ENCODE measurements at places on chromosomes 6 and 20. TPM values are rescaled to one million over a fixed set of nuclear protein-coding genes. Genes with fewer than 3 reads are reported as not detected.

DNA sequence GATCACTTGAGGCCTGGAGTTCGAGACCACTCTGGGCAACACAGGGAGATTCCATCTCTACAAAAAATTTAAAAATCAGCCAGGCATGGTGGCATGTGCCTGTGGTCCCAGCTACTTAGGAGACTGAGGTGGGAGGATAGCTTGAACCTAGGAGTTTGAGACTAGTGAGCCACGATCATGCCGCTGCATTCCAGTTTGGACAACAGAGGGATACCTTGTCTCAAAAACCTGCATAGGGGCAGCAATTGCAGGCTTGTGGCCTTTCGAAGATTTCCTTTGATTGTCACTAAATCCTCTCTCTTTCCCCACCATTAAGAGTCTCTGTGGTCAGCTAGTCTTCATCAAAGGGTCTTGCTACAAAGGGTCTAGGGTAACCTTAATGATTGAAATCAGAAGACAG is 60.3 kb downstream of the UTRN start:
- H3K4me1 ChIP-seq, result peaks cover 100% of the 10 kb centered on the region
- H3K27ac ChIP-seq, result peak overlapping the region; percentile 89
- H3K36me3 ChIP-seq, result peaks cover 11% of the 10 kb centered on the region
- no peaks in the 10 kb centered on the region for H3K27me3 ChIP-seq
- H3K4me3 ChIP-seq, result peak overlapping the region; percentile 50

Gene TMEM244
- polyA plus RNA-seq, result not detected

Gene HMGCLL1
- not detected for polyA plus RNA-seq

- H3K27ac ChIP-seq, result no peak overlapping the region
- H3K27me3 ChIP-seq, result no peaks in the 10 kb centered on the region
- no peak for DNase-seq
Measured at GRCh38 chr20:38173237-38174156, 8.4 kb upstream of the TGM2 start.

DNA sequence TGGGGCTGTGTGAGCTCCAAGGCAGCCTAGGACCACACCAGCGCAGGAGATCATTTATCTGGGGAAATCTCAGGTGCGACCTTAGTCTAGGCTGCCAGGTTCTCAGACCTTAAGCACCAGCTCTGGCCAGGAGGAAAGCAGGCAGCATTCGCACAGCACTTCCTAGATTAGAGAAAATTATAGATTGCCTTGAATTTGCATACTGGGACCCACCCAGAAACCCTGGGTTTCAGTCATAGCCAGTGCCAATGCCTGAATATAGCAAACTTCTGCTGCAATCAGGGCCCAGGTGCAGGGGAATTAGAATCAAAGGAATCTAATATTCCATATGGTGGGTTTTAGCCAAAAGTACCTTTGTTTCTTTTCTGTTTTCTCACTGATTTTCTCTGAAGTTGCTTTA is 204.3 kb upstream of the CST7 start:
- H3K27ac ChIP-seq, result no peak overlapping the region
- H3K27me3 ChIP-seq, result no peaks in the 10 kb centered on the region
- H3K4me3 ChIP-seq, result no peak overlapping the region
- no peaks in the 10 kb centered on the region for H3K36me3 ChIP-seq
- DNase-seq, result no peak
- peaks cover 2% of the 10 kb centered on the region for H3K4me1 ChIP-seq

GRCh38 chr6:45650524-45651135 is 272.9 kb upstream of the SUPT3H start:
- H3K27me3 ChIP-seq, result peaks cover 7% of the 10 kb centered on the region
- no peak for DNase-seq
- H3K4me1 ChIP-seq, result no peaks in the 10 kb centered on the region
- no peaks in the 10 kb centered on the region for H3K36me3 ChIP-seq
- H3K27ac ChIP-seq, result no peak overlapping the region

DNA sequence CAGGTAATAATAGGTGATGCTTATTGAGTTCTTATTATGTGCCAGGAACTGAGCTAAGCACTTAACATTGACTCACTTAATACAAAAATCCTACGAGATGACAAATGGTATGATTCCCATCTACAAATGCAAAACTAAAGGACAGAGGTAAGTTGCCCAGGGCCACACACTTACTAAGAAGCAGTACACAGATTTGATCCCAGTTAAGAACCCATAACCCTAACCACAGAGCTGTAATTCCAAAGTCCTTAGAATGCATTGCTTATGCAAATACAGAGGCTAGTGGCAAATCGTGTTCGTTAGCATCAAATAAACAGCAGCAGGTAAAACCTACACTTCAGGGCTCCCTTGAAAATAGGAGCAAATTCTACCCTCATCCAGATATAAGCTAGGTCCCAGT is 104.0 kb downstream of the SASH1 start:
- H3K4me1 ChIP-seq, result peaks cover 14% of the 10 kb centered on the region
- DNase-seq, result no peak
- H3K4me3 ChIP-seq, result no peak overlapping the region
- no peaks in the 10 kb centered on the region for H3K27me3 ChIP-seq
- H3K36me3 ChIP-seq, result no peaks in the 10 kb centered on the region

Gene ISM1
- polyA plus RNA-seq, result 1.6 TPM

DNA sequence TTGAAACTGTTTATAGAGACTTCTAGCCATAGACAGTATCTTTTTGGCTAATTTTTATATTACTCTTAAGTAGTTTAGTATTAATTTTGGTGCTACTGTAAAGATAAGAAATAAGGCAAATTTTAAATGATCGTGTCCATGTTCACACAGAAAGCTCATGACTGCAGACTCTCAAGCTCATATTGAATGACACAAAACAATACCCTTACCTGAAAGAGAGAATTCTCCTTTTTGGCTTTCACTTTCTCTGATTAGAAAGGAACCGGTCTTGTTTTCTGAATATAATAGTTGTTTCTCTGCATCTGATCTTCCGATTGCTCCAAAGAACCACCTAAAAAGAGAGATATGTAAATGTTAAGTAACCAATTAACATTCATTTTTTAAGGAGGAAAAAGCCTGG is 57.0 kb downstream of the FRK start:
- H3K36me3 ChIP-seq, result no peaks in the 10 kb centered on the region
- H3K27me3 ChIP-seq, result no peaks in the 10 kb centered on the region
- no peaks in the 10 kb centered on the region for H3K4me1 ChIP-seq
- H3K27ac ChIP-seq, result no peak overlapping the region

GRCh38 chr6:6614096-6614982 is 25.8 kb downstream of the LY86 start:
- H3K36me3 ChIP-seq, result no peaks in the 10 kb centered on the region
- no peak overlapping the region for H3K27ac ChIP-seq
- peaks cover 43% of the 10 kb centered on the region for H3K4me1 ChIP-seq
- H3K4me3 ChIP-seq, result no peak overlapping the region

Gene DNMT3B
- 0.45 TPM for polyA plus RNA-seq

DNA sequence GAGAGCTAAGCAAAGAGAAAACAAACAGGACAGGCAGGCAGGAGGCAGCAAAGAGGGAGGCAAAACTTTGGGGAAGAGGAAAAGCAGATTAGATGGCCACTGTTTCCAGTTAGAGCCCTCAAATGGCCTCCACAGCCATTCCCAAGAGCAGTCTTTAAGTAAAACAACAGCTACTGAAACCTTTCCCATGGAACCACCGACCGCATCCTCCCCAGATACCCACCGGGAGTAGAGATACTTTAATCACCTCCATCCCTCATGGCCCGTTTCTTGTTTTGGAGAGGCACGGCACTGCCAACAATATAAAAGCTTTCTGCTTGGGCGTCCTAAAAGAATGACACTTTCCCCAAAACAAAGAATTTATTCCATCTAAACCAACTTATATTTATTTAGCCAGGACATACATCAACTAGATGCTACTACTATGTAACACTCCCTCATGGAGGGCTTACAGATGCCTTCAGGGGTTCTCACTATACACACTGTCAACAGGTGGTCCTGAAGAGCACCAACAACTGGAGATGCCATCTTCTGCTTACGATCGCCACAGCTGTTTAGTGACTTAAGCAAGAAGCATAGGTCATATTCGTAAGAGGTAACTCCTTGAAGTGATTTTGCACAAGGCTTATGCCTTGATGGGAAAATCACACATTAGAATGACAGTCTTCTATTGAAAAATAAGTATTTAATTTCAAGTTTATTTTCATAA is 43.4 kb downstream of the CNKSR3 start:
- no peak overlapping the region for H3K27ac ChIP-seq
- no peaks in the 10 kb centered on the region for H3K27me3 ChIP-seq
- H3K36me3 ChIP-seq, result no peaks in the 10 kb centered on the region
- DNase-seq, result no peak
- no peaks in the 10 kb centered on the region for H3K4me1 ChIP-seq

GRCh38 chr6:164066335-164066734 is 651.8 kb downstream of the QKI start:
- H3K36me3 ChIP-seq, result no peaks in the 10 kb centered on the region
- no peaks in the 10 kb centered on the region for H3K27me3 ChIP-seq
- DNase-seq, result no peak
- H3K4me3 ChIP-seq, result no peak overlapping the region
- H3K27ac ChIP-seq, result no peak overlapping the region
- H3K4me1 ChIP-seq, result no peaks in the 10 kb centered on the region

GRCh38 chr6:109701221-109701620 is 10.1 kb downstream of the FIG4 start:
- H3K4me3 ChIP-seq, result no peak overlapping the region
- no peak for DNase-seq
- H3K27me3 ChIP-seq, result no peaks in the 10 kb centered on the region
- H3K4me1 ChIP-seq, result peaks cover 65% of the 10 kb centered on the region

- H3K27ac ChIP-seq, result peak overlapping the region; percentile 75
- H3K27me3 ChIP-seq, result no peaks in the 10 kb centered on the region
- peaks cover 53% of the 10 kb centered on the region for H3K4me1 ChIP-seq
- H3K4me3 ChIP-seq, result peak overlapping the region; percentile 62
Measured at GRCh38 chr6:12060780-12061609, 48.9 kb downstream of the HIVEP1 start.

GRCh38 chr6:122098201-122098678 is 301.2 kb upstream of the HSF2 start:
- no peak overlapping the region for H3K4me3 ChIP-seq
- no peaks in the 10 kb centered on the region for H3K4me1 ChIP-seq
- no peaks in the 10 kb centered on the region for H3K36me3 ChIP-seq
- no peak for DNase-seq

GRCh38 chr6:14074476-14075094 is 43.0 kb upstream of the CD83 start:
- H3K4me3 ChIP-seq, result peak overlapping the region; percentile 19
- DNase-seq, result no peak
- peak overlapping the region; percentile 77 for H3K27ac ChIP-seq
- H3K27me3 ChIP-seq, result no peaks in the 10 kb centered on the region
- H3K4me1 ChIP-seq, result peaks cover 20% of the 10 kb centered on the region
- H3K36me3 ChIP-seq, result no peaks in the 10 kb centered on the region

Gene TRIM15
- not detected for polyA plus RNA-seq
